ENCODE measurements at places on chromosomes 12 and 14.
A peak's percentile ranks its signal among the peaks of the same experiment; 100 is the strongest.

- no peak for DNase-seq
These were observed 1.3 kb upstream of the OAS3 start for GRCh38 chr12:112936927-112937326.

GRCh38 chr12:80766210-80766609 lies 49.5 kb downstream of the MYF5 start:
- DNase-seq: no peak

DNA sequence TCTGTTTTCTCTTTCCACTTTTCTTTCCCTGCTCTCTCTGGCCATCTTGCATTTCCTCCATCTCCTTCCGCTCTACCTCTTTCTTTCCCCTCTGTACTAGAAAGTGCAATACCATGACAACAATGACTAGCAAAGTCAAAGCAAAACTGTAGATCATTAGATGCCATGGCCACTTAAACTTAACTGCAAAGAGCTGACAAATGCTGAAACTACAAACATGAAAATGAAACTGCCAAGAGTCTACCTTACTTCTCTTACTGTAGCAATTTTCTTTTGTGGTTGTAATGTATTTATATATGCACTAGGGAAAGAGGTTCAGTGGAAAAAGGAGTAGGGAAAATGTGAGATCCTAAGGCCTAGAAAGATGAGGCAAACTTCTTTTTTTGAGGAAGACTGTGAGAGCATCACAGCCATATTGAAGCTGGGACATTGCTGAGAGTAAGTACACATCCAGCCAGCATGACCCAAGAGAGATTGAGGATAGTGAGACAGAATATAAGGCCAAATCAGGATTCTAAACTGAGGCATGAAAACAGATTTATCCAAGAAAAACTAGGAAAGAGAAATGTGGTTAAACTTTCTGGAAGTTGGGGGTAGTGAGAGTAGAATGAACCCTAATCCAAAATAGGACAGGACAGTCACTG lies 276.6 kb upstream of the NAV3 start:
- DNase-seq: no peak

- DNase-seq: no peak
These were observed 9.2 kb downstream of the STAT2 start for GRCh38 chr12:56350662-56351061.

DNA sequence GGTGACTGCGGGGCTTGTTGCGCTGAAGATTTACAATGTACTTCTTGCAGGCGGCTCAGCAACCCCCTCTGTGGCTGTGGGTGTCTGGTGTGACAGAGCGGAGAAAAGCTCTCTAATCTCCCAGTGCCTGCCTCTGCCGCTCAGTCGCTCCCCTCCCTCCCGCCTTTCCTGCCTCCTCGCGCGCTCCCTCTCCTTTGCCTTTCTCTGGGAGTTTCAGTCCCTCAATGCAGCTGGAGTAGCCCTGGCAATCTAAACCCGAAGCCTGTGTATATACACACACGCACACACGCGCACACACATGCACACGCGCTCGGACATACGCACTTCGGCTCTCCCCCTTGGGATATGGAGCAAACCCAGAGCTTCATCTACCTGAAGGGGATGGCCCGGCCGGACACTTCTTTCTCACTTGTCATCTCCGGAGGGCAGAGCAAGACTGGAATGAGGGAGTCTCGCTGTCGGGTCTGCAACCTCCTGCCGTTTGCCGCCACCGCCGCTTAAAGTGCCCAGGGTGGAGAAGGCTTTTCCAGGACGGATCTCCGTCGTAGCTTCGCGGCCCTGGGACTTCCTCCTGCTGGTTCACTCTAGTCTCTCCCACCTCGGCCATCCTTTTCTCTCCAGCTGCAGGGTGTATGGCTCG lies 599 bp upstream of the TRHDE start:
- DNase-seq: peak; percentile 47

GRCh38 chr14:74863274-74863673 lies 12.7 kb downstream of the PROX2 start:
- no peak for DNase-seq

GRCh38 chr14:53516261-53516774 lies 363.2 kb upstream of the DDHD1 start:
- no peak for DNase-seq

- DNase-seq: no peak
These were observed 107.3 kb downstream of the PIK3C2G start for GRCh38 chr12:18368594-18368993.

GRCh38 chr14:101665478-101666078 lies 95.9 kb upstream of the PPP2R5C start:
- peak; percentile 41 for DNase-seq

GRCh38 chr12:4444031-4444430 lies 1.6 kb downstream of the FGF6 start:
- no peak for DNase-seq

- peak; percentile 3 for DNase-seq
These were observed 15.1 kb downstream of the AVIL start for GRCh38 chr12:57803319-57803893.

DNA sequence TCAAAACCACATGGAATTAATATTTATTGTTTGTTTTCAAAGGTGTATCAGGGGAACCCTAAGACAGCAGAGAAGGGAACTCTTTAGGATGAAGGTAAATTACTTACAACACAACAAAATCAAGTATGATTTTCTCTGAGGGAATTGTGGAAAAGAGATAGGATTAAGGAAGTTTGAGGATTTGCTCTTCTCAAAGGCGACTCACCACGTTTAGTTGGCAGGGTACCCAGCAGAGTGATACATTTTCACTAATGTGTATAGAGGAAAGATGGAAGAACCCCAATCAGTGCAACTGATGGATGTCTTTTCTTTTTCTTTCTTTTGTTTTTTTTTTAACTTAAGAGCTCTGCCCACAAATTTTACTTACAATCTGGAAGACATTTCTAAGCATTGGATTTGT lies 499.2 kb downstream of the CCER1 start:
- no peak for DNase-seq

DNA sequence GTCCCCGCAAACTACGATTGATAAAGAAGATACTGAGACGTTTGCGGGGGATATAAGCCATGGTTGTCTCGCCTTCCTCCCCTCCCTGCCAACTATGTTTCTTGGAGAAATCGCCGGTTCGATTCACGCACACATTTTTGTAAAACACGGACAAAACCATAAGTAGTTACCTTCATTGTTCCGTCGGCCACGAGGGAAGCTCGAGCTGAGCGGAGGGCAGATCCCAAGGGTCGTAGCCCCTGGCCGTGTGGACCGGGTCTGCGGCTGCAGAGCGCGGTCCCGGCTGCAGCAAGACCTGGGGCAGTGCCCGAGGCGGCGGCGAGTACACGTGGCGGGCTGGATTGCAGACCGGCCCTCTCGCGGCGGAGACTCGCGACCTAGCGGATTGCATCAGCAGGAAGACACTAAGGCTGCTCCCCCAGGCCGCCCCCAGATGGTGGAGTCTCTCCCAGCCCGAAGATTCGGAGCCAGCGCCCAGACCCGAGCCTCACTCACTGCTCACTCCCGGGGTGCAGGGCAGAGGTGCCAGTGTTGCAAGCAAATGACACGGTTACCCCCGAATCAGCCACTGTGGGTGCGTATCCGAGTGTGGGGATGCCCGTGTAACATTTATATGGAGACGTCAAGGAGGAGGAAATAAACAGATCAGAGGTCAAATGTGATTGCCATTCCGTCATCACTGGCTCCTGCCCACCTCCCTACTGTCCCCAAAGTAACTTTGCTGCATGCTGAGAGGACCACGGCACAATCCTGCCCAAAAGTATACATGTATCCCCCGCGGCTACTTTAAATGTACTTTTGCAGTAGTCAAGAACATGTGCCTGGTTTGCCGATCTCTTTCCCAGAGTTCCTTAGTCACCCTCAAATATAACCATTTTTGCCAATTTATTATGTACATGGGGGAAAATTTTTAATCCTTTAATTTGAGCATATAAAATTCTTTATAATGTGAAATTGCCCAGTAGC lies at the start of gene BCAT1:
TSS of gene BCAT1 (minus strand) at position 345 of the 966 bp plus-strand sequence. CDS start at position 176, 169 bp downstream.
- no peak for DNase-seq

DNA sequence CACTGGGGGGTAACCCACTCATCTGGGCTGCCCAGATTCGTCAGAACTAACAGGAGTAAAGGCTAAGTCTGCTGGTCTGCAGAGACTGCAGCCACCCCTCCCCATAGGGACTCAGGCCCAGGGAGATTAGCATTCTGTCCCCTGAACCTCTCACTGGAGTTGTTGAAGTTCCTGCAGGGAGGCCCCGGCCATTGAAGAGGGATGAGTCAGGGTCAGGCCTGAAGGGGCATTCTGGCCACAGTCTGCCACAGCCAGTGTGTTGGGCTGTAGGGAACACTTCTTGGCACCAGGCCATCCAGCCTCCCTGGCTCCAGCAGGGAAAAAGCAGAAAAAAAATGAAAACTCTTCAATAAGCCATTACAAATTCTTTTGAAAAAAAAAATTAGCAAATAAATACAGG lies 35.3 kb downstream of the KLRK1 start:
- no peak for DNase-seq

DNA sequence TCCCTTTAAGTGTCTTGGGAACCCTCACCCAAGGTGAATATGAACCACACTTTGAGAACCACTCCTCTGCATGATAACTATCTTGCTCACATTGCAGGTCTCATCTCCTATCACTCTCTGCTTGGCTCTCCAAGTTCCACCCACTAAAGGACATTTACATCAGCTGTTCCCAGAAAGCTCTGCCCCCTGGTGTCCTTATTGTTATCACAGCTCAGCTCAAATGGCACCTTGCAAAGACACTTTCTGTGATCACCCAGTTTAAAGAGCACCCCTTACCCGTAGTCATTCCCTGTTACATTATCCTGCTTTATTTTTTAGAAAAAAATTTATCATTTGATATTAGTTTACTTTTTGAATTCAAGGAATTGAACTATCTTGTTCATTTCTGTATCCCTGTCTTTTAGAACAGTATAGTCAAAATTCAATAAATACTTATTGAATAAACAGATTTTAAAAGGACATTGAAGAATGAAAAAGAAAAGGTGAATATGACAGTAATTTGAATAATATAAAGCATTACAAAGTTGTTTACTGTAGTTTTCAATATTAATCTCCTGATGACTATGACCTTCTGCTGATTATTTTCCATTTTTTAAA lies 20.5 kb upstream of the GUCY2C start:
- DNase-seq: no peak

- no peak for DNase-seq
These were observed 23.1 kb upstream of the LRTM2 start for GRCh38 chr12:1797011-1797901.

DNA sequence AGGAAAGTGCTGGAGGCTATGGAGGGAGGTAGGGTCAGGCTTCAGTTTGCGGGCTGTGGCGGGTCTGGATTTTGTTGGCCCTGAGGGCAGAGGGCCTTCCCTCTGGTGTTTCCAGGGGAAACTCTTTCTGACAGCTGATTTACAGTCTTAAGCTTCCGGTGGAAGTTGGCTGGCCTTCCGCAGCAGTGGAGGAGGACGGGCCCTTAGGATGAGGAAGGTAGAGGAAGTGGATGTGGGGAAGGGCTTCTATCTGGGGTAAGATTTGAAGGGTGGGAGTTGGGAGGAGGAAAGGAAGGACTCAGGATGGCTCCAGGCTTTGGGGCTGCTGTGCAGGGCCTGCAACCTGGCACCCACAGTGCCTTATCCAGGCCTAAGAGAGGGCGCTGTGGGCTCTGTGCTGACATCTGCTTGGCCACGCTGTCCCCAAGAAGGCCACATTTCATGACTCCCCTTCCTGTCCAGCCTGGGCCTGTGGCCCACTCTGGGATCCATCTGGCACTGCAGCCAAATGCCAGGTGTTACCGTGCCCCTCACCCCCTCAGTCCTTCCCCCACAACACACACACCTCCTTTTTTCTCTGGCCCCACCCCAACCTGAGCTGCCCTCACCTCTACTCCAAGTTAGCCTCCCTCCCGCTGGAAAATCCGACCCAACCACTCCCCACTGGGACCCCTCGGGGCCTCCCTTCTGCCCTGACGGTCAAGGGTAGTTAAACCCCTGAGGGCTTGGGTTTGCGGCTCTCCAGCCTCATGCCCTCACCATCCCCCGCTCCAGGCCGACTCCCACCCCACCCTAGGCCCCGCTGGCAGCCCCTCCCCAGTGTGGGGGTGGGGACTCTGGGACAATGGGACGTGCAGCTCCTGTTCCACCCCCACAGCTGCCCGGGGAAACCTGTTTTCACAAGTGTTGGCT lies 7.7 kb upstream of the PPP1R13B start:
- peak; percentile 83 for DNase-seq

- peak; percentile 7 for DNase-seq
These were observed 60.6 kb downstream of the SPRING1 start for GRCh38 chr12:116677202-116677661.

GRCh38 chr14:84017495-84017894 lies 1512.4 kb upstream of the FLRT2 start:
- no peak for DNase-seq

DNA sequence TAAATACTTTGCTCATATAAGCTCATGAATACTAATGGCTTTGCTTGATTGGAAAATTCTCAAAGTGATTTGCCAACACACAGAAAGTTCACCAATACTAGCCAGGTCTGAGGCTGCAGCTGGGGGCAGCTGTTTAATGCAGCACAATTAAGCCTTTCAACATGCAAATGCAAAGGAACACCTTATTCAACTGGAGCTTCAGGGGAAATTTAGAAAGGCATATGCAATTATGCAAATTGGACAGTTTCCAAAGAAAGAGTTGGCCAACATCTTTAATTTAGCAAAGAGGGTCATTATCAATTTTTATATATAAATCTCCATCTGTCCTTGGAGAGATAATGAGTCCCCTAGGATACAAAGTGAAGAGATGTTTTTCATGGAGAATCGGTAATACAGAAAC lies 40.2 kb upstream of the OTOGL start:
- DNase-seq: no peak

- no peak for DNase-seq
These were observed 4.7 kb downstream of the LYZ start for GRCh38 chr12:69352904-69353303.

- DNase-seq: no peak
These were observed 147.8 kb upstream of the TMCC3 start for GRCh38 chr12:94798113-94798512.

GRCh38 chr12:14741153-14741552 lies 44.8 kb upstream of the GUCY2C start:
- no peak for DNase-seq

GRCh38 chr12:48329199-48329939 lies 21.4 kb downstream of the ZNF641 start:
- DNase-seq: no peak

GRCh38 chr14:93396456-93396855 lies 34.3 kb upstream of the UNC79 start:
- DNase-seq: no peak

- no peak for DNase-seq
These were observed 26.4 kb upstream of the MED13L start for GRCh38 chr12:116303929-116304328.

DNA sequence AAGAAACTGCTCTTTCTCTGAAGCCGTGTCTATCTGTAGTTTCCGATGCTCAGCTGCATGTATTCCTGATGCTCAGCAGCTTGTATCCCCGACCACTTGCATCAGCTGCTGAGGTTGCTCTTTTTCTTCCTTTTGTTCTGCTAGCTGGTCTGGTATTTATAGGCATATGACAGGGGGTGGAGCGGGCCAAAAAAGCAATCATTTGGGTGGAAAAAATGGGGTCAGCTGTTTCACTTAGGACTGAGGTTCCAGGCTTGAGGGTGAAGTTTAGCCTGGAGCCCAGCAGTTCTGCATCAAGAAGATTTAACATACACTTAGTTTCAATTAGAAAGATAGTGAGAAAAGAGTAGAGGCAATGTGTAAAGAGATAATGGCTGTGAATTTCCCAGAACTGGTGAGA lies 23.6 kb upstream of the AMN1 start:
- DNase-seq: no peak

- no peak for DNase-seq
These were observed 120.7 kb downstream of the HECTD4 start for GRCh38 chr12:112261559-112261958.

GRCh38 chr12:11778713-11779685 lies 129.5 kb downstream of the ETV6 start:
- DNase-seq: no peak

- DNase-seq: no peak
These were observed 102.8 kb upstream of the NUDT4 start for GRCh38 chr12:93274937-93275336.

Measured in NCI-H748 treated with DMSO at 0.1 percent for 48 hours (cell line).